Activated CD4-positive, alpha-beta T cell treated with anti-CD3 and anti-CD28 coated beads for 4 hours (primary cell): ENCODE measurements at places on chromosomes 4 and X.

DNA sequence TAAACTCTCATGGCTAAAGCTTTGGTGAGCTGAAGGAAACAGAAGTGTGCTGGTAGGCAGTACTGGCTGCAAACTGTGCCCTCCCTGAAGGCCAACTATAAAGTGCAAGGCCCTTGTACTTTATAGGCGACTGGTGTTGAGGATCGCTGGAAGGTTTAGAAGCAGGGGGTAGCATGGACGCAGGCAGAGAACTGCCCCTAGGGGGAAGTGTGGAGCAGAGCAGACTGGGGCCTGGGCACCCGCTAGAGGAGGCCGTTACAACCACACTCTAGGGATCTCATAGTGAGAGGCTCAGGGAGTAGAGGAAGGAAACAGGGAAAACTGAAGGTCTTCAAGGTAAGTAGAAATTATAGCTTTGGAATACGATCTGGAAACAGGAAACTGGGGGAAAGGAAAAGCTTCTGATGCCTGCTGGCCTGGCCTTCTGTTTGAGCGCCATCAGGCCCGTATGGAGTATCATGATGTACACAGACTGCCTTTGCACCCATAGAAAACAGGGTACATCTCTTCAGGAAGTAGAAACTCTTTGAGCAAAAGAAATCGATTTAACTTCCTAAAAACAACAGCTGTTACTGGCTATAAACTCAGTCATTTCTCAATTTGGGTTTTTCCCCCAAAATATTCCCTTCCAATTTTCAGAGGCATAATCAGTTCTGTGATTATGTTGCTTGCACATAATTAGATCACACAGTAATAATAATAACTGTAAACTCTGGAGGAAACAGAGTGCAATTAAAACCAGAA lies 23.9 kb upstream of the TMSB4X start:
- DNase-seq = peak; percentile 65

DNA sequence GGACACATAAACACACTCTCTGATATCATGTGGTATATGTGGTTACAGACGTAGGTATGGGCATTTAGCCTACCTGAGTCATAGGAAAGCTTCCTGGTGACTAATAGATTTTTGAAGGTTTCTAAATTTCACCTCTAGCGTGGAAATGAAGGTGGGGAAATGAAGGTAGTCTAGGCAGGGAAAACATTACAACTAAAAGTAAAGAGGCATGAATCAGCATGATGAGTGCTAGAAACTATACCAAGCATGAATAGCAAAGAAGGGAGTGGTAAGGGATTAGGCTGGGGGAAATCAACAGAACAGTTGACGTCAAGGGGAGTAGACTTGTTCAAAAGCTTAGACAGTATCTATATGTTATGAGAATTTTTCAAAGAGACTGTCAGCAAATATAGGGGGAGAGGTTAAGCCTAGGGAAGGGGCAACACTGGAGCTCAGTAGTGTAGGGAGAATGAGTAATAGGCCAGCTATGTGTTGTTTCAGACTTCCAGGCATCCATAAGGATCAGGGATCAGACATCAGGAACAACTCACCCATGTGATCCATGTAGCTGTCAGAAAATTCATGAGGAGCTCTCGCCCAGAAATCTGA lies 279.3 kb upstream of the DIPK2B start:
- no peak for DNase-seq

- no peak for DNase-seq
Observed at GRCh38 chrX:130030826-130031225, 48.4 kb downstream of the BCORL1 start.

GRCh38 chrX:2391869-2392606 lies 108.7 kb downstream of the DHRSX start:
- DNase-seq = no peak

DNA sequence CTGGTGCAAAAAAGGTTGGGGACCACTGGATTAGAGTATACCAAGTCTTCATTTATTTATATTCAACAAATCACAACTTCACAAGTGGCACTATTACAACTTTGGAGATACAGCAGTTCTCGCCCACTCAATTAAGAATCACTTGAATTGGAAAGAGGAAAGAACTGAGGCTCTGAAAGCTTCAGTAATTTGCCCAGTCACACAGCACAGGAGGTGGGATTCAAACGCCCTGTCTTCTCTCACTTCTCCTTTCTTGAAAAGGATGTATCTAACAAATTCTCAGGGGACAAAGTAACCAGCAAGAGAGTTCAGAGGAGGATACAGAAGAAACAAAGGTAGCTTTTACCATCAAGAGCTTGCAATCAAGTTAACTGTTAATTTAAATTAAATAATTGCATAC lies 12.4 kb downstream of the SMIM14 start:
- DNase-seq = no peak

DNA sequence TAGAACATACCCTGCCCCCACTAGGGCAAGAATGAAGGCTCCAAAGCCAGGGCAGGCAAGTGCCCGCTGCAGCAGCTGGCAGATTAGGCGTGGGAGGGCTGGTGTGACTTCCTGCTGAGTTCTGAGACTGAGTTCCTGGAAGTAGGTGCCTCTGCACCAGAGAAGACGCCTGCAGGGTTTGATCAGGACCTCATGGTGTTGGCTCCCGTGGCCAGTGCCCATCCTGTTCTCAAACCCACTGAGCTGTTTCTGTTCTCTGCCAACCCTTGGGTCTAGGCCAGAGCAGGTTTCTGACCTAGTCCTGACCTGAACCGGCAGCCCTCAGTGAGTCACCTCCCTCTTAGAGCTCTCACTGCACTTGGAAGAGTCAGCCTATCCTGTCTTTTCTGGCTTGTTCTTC lies 220.7 kb downstream of the HS6ST2 start:
- peak; percentile 18 for DNase-seq

GRCh38 chr4:99090481-99091215 lies 2.1 kb upstream of the ADH5 start:
- no peak for DNase-seq

DNA sequence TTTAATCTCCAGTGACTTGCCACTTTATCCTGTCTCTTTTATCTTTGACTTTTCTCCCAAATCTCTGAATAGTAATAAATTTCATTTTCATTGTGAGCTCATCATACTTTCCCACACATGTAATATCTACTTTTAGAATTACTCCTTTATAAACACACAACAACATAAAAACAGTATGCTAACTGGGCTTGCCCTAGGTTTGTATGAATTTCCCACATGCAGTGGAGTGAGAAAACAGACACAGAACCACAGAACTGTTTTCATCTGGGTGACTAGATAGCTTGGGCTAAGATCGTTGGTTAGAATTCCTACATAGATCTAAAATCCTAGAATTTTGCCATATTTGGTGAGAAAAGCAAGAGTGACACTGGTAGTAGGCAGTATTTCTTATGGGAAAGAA lies 409.5 kb downstream of the SPRY1 start:
- no peak for DNase-seq

DNA sequence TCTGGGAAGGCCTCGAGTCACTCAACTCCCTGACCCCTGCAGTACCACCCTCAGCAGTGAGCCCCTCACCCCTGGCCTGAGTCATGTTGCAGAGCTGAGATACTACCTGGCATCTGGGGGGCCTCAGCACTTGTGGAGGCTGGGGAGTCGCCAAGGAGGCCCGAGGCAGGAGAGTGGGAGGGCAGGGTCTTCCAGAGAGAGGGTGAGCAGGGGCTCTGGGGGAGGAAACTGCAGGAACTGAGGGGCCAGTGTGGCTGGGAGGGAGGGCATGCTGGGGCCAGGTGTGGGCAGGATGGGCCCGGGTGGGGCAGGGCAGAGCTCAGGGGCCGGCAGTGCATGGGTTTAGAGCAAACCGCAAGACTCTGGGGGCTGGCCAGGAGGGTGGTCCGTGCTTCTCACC lies 59.7 kb downstream of the SORCS2 start:
- DNase-seq = no peak

DNA sequence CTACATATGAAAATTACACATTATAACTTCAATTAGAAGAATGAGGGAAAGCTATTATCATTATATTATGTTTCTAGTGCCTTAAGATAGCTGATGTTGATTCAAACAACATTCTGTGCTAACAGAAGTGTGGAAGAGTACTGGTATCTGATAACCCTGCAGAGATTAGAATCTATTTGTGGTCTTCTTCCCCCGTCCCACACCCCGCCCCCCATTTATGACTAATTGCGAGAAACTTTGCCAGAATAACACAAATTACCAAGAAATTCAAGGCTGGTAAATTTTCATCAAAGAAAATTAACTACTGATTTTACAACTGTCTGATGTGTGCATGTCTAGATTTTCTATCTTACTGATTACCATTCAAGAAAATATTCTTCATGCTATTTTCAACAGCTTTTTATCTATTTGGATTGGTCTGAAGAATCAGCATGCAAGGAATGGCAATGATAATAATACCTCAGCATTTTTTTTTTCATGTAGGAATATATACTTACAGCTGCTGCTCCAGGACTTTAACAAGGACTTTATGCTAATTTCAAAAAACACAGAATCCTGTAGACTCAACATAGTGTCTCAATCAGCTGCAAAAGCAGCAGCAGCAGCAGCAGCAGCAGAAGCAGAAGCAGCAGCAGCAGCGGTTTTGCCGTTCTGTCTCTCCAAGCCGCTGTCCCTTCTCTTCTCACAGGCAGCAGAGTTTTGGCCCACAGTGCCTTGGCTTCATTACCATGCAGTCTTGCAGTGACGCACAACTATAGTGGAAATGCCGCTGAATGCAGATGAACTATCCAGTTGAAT lies 126.7 kb downstream of the FRYL start:
- DNase-seq = peak; percentile 56

- DNase-seq = peak; percentile 60
Observed at GRCh38 chr4:81505004-81505598, 33.4 kb upstream of the RASGEF1B start.

GRCh38 chr4:41024556-41025491 lies 189.5 kb downstream of the APBB2 start:
- DNase-seq = no peak

- no peak for DNase-seq
Observed at GRCh38 chr4:68594678-68595077, 18.6 kb upstream of the UGT2B17 start.

GRCh38 chrX:112779139-112779538 lies 61.5 kb downstream of the AMOT start:
- DNase-seq = no peak

DNA sequence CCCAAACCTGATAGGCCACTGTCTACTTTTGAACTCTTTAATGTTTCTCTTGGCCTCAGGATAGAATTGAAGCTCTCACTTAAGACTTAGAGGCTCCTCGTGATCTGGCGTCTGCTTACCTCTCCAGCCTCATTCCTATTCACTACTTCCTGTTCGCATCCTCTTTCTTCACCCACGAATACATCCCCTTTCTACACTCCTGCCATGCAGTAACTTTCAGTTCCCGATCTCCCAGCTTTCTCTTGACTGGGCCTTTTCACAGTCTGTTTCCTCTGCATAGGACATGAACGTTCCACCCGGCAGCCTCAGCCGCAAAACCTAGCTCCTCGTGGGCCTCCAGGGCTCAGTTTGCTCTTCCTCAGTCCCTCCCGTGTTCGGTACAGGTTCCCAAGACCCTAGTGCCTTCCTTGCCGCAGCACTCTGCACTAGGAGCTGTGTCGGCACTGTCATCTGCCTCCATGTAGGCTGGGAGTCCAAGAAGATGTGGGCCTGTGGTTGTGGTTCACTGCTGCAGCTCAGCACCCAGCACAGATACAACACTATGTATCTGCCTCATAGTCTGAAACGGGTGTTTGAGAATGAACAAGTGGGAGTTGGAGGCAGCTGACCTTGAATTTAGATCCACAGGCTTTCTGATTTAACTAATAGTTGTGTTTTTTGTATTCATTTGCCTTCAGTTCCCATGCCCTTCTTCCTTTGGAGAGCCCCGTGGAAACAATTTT lies 15.8 kb downstream of the RPL39 start:
- no peak for DNase-seq

DNA sequence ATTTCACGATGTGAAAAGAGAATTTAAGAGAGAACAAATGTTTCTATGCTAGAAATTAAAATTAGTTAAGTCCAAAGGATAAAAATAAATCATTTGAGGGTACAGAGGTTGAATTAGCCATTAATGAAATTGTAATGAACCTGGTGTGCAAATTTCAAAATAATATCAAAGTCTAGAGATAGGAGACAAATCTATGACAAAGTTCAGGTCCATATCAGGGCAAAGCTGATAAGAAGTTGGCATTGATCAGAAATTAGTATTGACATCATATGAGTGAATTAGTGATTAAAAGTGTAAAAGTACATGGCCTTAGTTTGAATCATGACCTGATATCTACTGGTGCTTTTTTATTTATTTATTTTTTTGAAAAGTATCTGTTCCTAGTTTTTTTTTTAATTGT lies 33.8 kb upstream of the UGT2A3 start:
- DNase-seq = no peak

GRCh38 chr4:163535657-163536056 lies 41.2 kb downstream of the TMA16 start:
- no peak for DNase-seq
